ENCODE measurements at places on chromosomes 13 and 19. TPM values are rescaled to one million over a fixed set of nuclear protein-coding genes. Genes with fewer than 3 reads are reported as not detected.

TJP3 gene
- 1.3 TPM for total RNA-seq

C19orf67 gene
- total RNA-seq: not detected

SGCG gene
- not detected for total RNA-seq

- peaks cover 2% of the 10 kb centered on the region for H3K36me3 ChIP-seq
- peaks cover 26% of the 10 kb centered on the region for H3K4me1 ChIP-seq
- peak; percentile 65 for DNase-seq
- peak overlapping the region; percentile 2 for H3K27ac ChIP-seq
- H3K27me3 ChIP-seq: no peaks in the 10 kb centered on the region
Observed at GRCh38 chr19:34662919-34663318, 14.0 kb downstream of the SCGB2B2 start.

DNA sequence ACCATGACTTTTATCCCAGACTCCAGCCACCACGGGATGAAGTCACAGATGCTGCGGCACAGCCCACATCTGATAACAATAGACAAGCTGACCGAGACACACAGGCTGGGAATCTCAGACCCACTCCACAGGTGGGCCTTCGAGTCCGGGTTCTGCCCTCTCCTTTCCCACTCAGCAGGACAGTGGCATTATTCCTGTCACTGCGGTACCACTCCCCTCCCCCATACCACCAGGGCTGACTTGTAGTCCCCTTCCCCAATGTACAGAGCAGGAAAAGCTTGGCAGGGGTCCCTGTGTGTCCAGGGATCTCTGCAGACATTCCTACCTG lies 179 bp upstream of the AMER2 start:
- H3K36me3 ChIP-seq: peaks cover 5% of the 10 kb centered on the region
- DNase-seq: no peak
- no peak overlapping the region for H3K4me3 ChIP-seq
- H3K27ac ChIP-seq: no peak overlapping the region
- peaks cover 58% of the 10 kb centered on the region for H3K27me3 ChIP-seq

DNA sequence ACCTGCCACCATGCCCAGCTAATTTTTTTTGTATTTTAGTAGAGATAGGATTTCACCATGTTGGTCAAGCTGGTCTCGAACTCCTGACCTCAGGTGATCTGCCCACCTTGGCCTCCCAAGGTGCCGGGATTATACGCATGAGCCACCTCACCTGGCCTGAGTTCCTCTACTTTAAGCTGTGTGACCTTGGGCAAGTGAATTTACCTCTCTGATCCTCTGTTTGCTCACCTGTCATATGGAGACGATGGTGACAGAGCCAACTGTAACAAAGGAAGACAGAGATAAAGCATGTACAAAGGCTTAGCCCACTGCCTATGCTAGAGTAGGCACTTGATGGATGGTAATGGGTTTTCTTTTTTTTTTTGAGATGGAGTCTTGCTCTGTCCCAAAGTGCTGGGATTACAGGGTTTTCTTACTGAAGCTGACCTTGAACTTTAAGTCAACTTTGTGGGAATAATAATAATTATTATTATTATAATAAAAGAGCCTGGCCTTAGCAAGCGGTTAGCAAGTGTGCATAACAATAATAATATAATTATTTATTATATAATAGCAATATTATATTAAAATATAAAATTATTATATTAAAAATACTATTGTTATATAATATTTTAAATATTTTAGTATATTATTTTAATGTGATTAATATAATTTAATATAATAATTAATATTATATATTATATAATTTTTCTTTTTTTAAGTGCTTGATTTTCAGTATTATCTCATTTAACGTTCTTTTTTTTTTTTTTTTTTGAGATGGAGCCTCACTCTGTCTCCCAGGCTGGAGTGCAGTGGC lies 1.3 kb upstream of the ACER1 start:
- H3K4me3 ChIP-seq: no peak overlapping the region
- H3K36me3 ChIP-seq: no peaks in the 10 kb centered on the region

DNA sequence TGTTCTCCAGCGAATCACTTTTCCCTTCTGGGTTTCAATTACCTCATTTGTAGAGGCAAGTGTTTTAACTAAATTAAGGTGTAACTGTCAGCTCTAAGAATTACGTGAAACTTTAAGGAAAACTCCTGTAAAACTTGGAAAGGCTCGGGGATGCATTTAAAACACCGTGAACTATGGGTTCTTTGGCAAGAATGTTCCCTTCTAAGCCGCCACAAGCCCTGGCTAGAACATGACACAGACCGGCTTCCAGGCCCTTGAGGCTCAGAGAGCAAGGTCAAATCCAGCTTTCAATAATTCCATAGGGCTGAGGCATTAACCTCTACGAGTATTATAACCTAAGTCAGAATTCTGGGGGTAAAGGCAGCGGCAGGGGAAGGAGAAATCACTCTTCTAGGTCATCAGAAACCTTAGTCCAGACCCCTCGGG lies 685 bp downstream of the VWA8 start:
- peak overlapping the region; percentile 88 for H3K27ac ChIP-seq
- H3K36me3 ChIP-seq: peaks cover 4% of the 10 kb centered on the region
- H3K4me1 ChIP-seq: peaks cover 36% of the 10 kb centered on the region
- peak overlapping the region; percentile 90 for H3K4me3 ChIP-seq
- no peak for DNase-seq

GRCh38 chr19:50197348-50197747 lies 6.1 kb upstream of the MYH14 start:
- no peaks in the 10 kb centered on the region for H3K4me1 ChIP-seq
- H3K36me3 ChIP-seq: no peaks in the 10 kb centered on the region
- no peak overlapping the region for H3K4me3 ChIP-seq
- H3K27me3 ChIP-seq: peaks cover 7% of the 10 kb centered on the region

- H3K36me3 ChIP-seq: no peaks in the 10 kb centered on the region
- H3K27me3 ChIP-seq: peaks cover 3% of the 10 kb centered on the region
- H3K4me3 ChIP-seq: peak overlapping the region; percentile 55
- H3K4me1 ChIP-seq: peaks cover 27% of the 10 kb centered on the region
- peak; percentile 31 for DNase-seq
Observed at GRCh38 chr19:39557811-39558623, 18.1 kb upstream of the EID2 start.
